Stomach (tissue), 19 donors: ENCODE measurements at places on chromosomes 5 and 9.

DNA sequence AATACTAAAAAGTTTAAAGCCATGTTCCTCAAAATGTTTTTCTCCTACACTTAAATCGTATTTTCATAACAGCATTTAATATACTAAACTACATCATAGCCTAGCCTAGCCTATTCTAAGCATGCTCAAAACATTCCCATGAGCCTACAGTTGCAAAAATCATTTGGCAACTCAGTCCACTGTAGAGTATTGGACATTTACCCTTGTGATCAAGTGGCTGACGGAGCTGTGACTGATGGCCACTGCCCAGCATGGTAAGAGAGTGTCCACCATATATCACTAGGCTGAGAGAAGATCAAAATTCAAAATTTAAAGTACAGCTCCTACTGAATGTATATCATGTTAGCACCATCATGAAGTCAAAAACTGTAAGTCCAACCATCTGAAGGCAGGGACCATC is 30.9 kb downstream of the SEMA5A start:
- DNase-seq = no peak

DNA sequence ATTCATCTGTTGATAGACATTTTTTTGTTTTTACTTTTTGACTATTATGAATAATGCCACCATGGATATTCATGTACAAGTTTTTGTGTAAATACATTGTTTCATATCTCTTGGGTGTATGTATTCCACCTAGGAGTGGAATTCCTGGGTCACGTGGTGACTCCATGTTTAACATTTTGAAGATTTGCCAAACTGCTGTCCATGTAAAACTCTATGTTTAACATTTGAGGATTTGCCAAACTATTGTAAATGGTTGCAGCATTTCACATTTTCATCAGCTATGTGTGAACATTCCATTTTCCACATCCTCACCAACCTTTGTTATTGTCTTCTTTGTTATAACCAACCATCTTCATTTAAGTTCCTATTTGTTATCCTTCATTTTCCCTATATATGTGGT is 12.2 kb downstream of the TMEFF1 start:
- no peak for DNase-seq

DNA sequence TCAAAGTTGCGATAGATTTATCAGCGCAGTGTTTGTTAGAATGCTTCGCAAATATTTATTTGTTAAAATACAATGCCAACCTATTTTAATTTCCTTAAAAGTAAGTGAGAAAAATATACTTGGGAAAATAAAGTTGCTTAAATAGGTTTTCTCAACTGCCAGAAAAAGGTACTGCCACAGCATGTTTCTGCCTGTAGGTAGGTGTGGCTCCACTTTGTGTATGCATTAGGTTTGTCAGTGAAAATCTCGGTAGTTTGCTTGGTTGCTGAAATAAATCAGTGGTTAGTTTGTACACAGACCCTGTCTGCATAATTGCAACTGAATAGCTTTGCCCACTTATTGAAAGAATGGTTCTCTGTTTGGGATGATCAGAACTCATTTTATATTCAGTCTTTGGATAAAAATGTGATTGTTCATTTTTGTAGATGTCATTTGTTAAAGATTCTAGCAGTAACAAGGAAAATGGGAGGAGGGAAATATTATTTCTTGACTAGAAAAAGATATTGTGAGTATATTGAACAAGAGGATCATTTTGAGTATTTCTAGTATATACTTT is 25.7 kb downstream of the C9orf85 start:
- no peak for DNase-seq

DNA sequence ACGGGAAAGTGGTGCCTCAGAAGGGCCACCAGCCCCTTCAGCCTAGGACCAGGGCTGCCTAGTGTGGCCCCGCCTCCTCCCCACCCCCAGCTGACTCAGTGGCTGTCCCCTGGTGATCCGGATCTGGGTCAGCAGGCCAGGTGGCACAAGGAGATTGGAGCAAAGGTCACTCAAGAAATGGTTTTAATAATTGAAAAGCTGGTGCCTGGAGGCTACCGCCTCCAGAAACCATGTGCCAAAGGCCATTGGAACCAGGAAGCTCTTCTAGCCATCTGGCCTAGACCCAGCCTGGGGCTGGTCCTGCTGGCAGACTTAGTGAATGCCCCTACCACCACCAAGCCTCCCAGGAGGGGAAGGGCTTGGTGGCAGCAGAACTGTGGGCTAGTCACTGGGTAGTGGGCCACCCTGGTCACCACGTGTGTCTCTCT is 1.5 kb downstream of the ST6GALNAC4 start:
- no peak for DNase-seq

GRCh38 chr5:6096101-6096500 is 282.2 kb downstream of the MED10 start:
- DNase-seq = no peak

DNA sequence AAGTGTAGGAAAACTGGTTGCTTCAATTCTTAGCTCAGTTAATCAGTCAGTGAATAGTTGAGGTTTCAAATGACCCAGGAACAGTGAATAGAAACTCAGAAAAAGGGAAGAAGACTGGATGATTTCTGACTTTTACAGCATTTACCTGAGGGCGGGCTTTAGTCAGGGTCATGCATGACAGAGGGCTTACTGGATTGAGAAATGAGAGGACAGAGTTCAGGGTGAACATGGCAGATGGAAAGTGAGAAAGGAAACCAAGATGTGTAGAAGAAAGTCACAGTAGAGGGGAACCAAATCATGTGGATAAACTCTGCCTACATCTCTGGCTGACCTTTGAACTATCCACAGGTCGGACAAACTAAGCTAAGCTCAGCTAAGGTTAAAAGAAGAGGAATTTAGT is 596.0 kb downstream of the SEMA5A start:
- DNase-seq = no peak

DNA sequence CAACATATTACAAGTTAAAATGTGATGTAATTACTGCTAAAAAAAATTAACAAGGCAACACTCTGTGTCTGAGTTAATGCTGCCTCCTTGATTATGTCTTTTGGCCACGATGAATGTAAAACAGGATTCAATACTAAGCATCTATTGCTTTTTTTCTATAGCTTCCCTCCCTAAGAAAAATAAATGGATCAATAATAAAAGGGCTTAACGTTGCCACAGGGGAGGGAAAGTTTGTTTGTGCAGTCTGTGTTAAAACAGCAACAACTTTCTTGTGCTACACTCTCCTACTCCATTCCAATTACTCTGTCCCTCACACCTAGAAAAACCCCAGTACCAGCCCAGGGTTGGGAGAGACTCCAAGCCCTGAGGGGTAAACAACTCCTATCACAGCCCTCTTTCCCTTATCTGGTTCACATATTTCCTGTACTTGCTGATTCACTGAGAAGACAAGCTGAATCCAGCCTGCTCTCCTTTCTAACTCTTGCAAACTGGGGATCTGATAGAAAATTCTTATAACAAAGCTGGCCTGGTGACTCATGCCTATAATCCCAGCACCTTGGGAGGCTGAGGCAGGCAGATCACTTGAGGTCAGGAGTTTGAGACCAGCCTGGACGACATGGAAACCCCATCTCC is 44.8 kb downstream of the PTPN3 start:
- DNase-seq = peak; percentile 56
